Hematopoietic multipotent progenitor cell treated with erythropoietin and hydrocortisone succinate and interleukin-3 and kit ligand, for 6 days (in vitro differentiated cells): ENCODE measurements at places on chromosomes 7 and 10.

DNA sequence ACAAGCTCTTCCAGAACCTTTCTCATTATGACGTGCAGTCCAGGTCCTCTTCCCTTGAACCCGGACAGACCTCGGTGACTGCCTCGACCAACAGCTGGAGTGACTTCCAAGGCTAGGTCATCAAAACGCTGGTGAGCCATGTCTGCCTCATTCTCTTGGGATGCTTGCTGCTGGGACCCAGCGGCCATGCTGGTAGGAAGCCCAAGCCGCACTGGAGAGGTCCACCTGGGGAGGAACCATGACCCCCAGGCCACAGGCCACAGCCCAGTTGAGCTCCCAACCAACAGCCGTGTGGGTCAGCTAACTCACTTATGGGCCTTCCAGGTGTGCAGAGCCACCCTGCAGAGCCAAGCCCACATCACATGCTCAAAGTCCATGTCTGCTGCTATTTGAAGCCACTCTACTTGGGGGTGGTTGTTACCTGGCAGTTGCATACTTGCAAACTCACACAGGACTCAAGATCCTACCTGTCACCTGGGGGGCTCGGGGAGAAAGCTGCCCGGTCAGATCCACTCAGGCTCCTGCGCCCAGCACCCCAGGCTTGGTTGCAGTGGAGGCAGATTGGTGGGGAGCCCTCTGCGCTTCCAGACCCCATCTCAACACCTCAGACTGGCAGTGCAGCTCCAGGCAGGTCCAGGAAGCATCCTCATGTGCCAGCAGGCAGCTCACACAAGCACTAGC is 57.0 kb downstream of the MICALL2 start:
- DNase-seq, result no peak

DNA sequence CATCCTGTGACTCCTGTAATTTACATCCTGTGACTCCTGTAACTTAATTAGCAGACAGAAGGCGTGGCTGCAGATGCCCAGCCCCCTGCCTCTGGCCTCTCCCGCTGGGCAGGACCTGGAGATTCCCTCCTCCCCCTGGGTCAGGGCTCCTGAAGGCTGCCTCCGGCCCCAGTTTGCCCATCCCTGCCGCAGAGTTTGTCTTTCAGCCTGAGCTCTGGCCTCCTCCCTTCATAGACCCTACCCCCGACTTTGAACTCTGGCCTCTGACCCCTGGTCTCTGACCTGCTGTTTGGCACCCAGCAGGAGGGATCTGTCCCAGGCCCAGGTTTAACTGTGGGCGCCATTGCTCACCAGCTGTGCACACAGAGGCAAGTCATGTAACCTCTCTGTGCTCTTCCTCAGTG is 45.6 kb downstream of the ELFN1 start:
- no peak for DNase-seq

GRCh38 chr7:139854124-139854511 is 25.1 kb downstream of the TBXAS1 start:
- DNase-seq, result no peak

DNA sequence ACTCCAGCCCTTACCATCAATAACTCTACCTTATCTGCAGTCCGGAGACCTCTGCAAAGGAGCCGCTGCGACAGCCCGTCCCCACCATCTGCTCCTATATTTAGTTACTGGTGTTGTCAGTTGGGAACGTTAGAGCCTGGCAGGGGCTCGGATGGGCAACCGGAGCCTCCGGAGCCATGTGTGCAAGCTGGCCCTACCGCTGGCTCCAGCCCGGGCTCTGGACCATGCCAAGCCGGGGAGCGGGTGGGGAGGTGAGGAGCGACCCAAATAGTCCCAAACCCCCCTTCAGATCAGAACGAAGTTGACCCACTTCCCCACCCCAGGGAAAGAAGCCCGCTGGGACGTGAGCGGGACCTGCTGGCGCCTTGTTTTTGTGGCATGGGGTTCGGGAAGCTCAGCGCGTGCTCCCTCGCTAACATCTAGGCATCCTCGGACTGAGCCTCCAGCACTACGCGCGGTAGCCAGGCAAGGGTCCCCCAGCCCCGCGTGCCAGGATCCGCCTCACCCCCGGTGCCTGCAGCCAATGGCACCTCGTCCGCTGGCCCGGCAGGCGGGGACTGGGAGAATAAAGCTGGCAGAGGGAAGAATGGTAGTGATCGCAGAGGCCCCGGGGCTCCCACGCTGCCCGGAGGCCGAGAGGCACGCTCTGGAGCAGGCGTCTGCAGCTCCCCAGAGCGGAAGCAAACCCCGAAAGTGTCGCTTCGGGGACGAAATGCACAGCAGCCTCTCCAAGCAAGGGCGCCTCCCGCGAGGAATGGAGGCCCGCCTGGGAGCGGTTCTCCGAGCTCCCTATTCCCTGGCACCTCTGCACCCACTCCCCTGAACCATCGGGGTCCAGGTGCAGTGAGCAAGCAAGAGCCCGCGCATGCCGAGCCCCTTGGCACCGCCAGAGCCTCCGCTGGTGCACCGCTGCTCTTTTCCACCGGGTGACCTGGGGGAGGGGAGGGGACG is 679 bp downstream of the LRRC20 start:
- peak; percentile 59 for DNase-seq

DNA sequence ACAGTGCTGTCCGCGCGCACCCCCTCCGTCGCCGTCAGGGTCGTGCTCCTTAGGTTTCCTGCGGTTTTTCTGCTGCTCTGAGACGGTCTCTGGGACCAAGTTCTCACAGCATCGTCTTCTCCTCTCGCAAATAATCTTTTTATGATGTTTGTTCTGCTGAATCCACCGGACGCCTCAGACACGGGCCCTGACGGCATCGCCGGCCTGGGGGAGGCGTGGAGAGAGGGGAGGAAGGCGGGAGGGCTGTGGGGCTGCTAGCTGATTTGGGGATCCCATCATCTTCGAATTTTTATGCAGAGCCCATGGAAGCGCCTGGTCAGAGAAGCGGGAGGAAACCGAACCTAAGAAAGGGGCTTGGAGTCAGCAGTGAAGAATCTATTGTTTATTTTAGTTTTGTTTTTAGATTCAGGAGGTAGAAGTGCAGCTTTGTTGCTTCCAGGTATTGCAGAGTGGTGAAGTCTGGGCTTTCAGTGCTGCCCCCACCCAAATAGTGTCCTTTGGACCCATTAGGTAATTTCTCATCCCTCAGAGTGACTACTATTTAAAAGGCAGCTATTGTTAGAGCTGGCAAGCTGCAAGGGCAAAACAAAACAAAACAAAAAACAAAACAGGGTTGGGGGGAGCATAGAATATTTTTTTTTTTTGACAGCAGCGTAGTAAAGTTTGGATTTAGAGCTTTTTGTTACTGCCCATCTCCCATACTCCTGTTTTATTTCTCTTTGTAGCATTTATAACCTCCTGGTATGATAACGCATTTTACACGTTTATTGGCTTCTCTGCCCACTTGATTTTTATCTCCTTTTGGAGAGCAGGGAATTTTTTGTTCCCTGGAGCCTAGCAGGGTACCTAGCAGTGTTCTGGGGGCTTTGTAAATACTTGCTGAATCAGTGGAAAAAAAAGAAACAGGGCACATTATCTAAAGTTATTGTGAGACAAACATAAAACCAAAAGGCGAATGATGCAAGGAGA is 92.6 kb downstream of the SPAG6 start:
- DNase-seq, result no peak

- DNase-seq, result no peak
Measured at GRCh38 chr7:137434946-137435345, 91.4 kb upstream of the PTN start.

GRCh38 chr7:2546776-2547586 is 8.3 kb downstream of the BRAT1 start:
- no peak for DNase-seq

- DNase-seq, result peak; percentile 5
Measured at GRCh38 chr10:9068003-9068402, 1013.5 kb downstream of the GATA3 start.

GRCh38 chr10:53598914-53599313 is 826.3 kb upstream of the MBL2 start:
- no peak for DNase-seq

- no peak for DNase-seq
Measured at GRCh38 chr10:49689882-49690510, 10.5 kb downstream of the C10orf53 start.

GRCh38 chr7:111388912-111389311 is 173.4 kb downstream of the IMMP2L start:
- DNase-seq, result peak; percentile 10

DNA sequence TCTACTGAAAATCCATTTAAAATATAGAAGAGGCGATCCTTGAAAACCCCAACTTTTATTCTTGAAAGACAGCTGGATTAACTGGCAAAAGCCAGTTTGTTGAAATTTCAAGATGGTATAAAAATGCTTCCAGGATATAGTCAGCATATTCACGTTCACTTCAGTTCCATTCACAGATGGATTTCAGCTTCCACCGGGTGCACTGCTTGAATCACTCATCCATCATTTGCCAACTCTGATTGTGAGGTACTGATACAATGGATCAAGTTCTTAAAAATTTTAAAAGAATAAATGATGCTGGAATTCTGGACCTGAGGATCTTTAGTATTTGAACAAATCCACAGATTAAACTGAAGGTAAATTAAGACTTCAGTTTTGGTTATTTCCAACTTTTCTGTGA is 2.4 kb downstream of the PURB start:
- no peak for DNase-seq

- peak; percentile 42 for DNase-seq
Measured at GRCh38 chr10:48511875-48512231, 93.0 kb downstream of the ARHGAP22 start.

GRCh38 chr7:54596747-54597146 is 54.6 kb downstream of the VSTM2A start:
- DNase-seq, result no peak

DNA sequence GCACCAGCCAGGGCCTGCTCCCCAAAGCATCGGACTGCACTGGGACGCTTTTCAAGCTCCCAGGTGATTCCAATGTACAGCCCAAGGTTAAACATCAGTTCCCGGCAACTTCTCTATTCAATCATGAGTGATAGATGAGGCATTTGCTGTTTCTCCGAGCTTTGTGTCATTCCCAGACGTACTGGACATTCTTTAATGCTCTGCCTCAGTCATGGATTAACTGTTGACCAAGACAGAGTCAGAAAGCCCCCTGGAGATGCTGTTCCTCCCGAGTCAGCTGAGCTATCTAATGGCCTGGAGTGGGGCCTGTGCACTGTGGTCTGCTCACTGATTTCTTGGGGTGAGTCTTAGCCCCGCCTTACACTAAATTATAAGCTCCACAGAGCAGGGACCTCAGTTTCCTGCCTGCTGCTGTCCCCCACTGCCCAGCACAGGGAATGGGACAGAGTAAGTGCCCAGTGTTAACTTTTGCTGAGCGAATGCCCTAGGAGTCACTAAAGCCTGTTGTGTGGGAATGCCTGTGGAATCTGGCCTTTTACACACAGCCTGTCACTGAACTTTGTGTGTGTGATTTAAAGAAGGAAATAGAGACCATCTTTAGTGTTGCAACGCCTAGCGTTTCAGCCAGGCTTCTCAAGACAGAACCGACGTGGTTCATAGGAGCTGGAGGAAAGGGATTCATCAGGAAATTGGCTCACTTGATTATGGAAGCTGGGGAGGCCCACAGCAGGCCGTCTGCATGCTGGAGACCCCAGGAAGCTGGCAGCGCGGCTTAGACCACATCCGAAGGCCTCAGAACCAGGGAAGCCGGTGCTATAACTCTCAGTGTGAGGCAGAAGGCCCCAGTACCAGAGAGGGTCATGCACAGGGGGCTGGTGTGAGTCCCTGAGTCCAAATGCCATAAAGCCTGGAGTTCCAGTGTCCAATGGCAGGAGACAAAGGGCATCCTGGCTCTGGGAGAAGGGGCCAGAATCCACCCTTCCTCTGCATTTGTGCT is 29.3 kb upstream of the RNF32 start:
- no peak for DNase-seq

DNA sequence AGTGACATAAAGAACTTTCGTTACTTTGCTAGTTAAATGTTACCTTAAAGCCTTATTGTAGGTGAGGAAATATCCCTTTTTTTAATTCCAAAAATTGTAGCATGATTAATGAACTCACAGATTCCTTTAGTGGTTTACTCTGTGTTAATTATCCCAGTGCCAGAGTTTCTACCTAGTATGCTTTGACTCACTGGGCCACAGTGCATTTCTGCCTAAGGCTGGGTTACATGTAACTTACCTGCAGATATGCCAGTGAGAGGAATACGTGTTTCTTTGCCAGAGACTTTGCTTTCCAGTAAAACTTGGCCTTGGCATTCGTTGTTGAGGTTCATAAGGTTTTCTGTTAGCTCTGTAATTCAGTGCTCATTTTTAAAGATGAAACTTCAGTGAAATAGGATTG is 380.8 kb upstream of the LRGUK start:
- DNase-seq, result no peak

GRCh38 chr7:130814778-130815335 is 80.8 kb upstream of the KLF14 start:
- peak; percentile 50 for DNase-seq

GRCh38 chr7:27665531-27665930 is 2.8 kb upstream of the HIBADH start:
- DNase-seq, result no peak

GRCh38 chr10:37831495-37832333 is 25.7 kb downstream of the ZNF248 start:
- no peak for DNase-seq

GRCh38 chr10:21257191-21257590 is 268.3 kb downstream of the SKIDA1 start:
- no peak for DNase-seq

DNA sequence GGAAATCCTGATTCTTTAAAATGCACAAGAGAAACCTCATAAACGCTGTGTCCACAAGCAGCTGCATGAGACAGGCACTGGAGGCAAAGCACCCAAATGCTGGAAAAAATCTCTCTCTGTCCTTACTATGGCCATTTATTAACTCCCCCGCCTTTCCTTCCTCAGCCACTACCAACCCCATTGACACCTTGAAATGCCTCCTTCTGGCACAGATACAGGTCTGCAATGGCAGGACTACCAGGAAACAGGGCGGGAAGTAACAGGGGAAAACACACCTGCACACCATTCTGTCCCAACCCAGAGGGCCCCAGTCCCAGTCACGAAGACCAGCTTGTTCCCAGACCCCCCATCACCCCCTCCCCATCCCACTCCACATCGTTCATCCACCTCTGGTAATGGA is 224.3 kb downstream of the PARD3 start:
- DNase-seq, result no peak

GRCh38 chr7:133115596-133115995 is 33.7 kb upstream of the CHCHD3 start:
- DNase-seq, result no peak

- DNase-seq, result peak; percentile 70
Measured at GRCh38 chr10:102863660-102864059, 5.6 kb upstream of the AS3MT start.

DNA sequence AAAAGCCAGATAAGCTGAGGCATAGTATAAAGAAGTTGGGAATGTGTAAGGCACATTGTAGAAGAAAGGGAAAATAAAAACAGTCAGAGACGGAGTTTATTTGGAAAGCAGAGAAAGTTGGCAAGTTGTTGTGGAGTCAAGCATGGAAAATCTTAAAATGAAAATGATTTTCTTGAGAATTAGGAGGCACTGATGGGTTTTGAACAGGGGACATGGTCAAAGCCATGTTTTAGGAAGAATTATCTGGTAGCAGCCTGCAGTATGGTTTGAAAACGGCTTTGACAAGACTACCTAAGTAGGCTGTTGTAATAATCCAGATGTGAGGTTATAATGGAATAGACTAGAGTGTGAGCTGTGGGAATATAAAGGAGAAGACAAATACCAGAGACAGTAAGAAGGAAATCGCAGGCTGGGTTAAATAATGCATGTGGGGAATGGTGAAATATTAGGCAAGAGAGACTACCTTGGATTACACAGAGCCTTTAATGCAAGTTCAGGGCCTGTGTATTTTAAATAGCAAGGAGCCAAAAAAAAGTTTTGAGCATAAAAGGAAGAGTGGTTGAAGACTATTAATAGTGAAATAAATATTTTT is 130.4 kb upstream of the MEOX2 start:
- DNase-seq, result no peak

GRCh38 chr10:52066383-52066782 is 247.7 kb upstream of the DKK1 start:
- DNase-seq, result no peak
